Mesothelial cell of epicardium (in vitro differentiated cells): ENCODE measurements at places on chromosomes 1 and 21. TPM values are rescaled to one million over a fixed set of nuclear protein-coding genes. Genes with fewer than 3 reads are reported as not detected.
A peak's percentile ranks its signal among the peaks of the same experiment; 100 is the strongest.

- H3K27ac ChIP-seq, result no peak overlapping the region
- H3K4me3 ChIP-seq, result no peak overlapping the region
- H3K27me3 ChIP-seq, result no peaks in the 10 kb centered on the region
- no peak for DNase-seq
Measured at GRCh38 chr1:234696148-234696576, 86.2 kb upstream of the IRF2BP2 start.

DNA sequence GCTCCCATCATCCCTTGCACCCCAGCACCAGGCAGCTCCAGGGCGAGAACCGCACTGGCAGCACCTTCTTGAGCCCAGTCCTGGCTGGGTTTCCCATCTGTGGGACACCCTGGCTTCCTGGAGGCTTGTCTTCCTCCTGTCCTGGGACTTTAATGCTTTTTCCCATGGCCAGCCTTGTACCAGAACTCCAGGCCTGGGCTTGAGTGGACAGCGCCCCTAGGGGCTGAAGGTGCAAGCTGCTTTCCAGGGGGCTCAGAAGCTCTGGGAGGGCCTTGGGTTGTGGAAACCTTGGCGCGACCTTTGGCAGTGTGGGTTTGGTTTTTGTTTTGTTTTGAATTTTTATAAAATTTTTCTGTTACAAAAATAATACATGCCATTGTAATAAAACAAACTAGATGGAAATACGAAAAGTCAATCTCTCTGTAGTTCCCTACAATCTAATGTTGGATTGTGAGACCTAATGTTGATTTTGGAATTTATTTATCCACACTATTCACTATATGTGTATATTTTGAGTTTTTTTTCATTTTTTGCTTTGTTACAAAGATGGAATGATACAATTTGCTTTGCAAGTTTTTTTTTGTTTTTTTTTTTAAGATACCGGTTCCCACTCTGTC is 33.8 kb upstream of the RPL11 start:
- no peaks in the 10 kb centered on the region for H3K27me3 ChIP-seq
- peak; percentile 69 for DNase-seq
- no peaks in the 10 kb centered on the region for H3K4me1 ChIP-seq
- H3K4me3 ChIP-seq, result no peak overlapping the region
- H3K27ac ChIP-seq, result no peak overlapping the region
- no peaks in the 10 kb centered on the region for H3K36me3 ChIP-seq

GRCh38 chr21:26715878-26716506 is 129.2 kb downstream of the ADAMTS1 start:
- H3K4me1 ChIP-seq, result peaks cover 4% of the 10 kb centered on the region
- no peak overlapping the region for H3K27ac ChIP-seq
- H3K4me3 ChIP-seq, result no peak overlapping the region
- DNase-seq, result no peak
- H3K36me3 ChIP-seq, result no peaks in the 10 kb centered on the region

DNA sequence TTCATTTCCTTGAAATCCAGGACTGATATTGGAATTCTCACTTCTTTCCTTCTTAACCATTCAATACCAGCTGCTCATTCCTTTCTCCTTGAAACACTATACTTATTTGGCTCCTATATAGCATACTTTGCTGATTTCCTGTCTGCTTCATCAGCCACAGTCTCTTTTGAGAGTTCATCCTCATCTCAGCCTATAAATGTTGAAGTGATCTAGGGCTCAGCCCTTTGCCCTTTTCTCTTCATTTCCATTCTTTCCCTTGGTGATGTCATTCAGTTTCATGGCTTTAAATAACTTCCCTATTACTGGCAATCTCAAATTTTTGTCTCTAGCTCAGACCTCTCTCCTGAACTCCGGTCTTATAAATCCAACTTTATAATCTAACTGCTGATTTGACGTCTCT is 24.1 kb upstream of the RABGAP1L start:
- no peaks in the 10 kb centered on the region for H3K36me3 ChIP-seq
- no peak overlapping the region for H3K27ac ChIP-seq
- no peak for DNase-seq
- no peaks in the 10 kb centered on the region for H3K4me1 ChIP-seq
- H3K27me3 ChIP-seq, result no peaks in the 10 kb centered on the region
- H3K4me3 ChIP-seq, result no peak overlapping the region

DNA sequence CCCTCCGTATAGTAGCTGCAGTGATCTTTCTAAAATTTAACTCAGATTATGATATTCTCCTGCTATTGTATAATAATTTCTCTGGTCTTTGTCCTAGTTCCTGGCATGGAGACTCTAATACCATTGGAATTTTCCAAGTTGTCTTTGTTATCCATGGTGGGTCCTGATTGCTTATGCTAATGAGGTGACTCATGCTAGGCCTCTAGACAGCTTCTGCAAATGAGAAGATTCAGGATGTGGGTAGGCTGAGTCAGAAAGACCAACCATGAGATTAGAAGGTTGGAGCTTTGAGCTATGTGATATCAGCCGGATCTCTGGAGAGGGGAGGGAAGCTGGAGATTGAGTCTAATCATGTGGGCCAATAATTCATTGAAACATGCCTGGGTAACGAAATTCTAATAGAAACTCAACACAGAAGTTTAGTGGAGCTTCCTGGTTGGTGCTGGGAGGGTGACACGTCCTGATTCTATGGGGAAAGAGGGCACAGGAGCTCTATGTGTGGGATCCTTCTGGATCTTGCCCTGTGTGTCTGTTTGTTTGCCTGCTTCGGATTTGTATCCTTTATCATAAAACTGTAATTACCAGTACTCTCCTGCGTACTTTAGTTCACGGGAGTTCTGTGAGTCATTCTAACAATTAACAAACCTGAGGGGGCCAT is 73.2 kb upstream of the CNIH3 start:
- H3K36me3 ChIP-seq, result no peaks in the 10 kb centered on the region
- no peaks in the 10 kb centered on the region for H3K4me1 ChIP-seq
- DNase-seq, result no peak
- no peak overlapping the region for H3K27ac ChIP-seq

GRCh38 chr1:245091818-245092637 is 62.8 kb upstream of the KIF26B start:
- no peaks in the 10 kb centered on the region for H3K36me3 ChIP-seq
- H3K4me1 ChIP-seq, result peaks cover 6% of the 10 kb centered on the region
- H3K4me3 ChIP-seq, result no peak overlapping the region
- no peaks in the 10 kb centered on the region for H3K27me3 ChIP-seq
- H3K27ac ChIP-seq, result no peak overlapping the region

GRCh38 chr1:165645654-165646366 is 14.8 kb downstream of the MGST3 start:
- H3K36me3 ChIP-seq, result peaks cover 2% of the 10 kb centered on the region
- H3K27me3 ChIP-seq, result no peaks in the 10 kb centered on the region
- DNase-seq, result no peak
- H3K27ac ChIP-seq, result no peak overlapping the region
- H3K4me3 ChIP-seq, result no peak overlapping the region
- H3K4me1 ChIP-seq, result no peaks in the 10 kb centered on the region

- H3K4me3 ChIP-seq, result peak overlapping the region; percentile 13
- H3K4me1 ChIP-seq, result peaks cover 51% of the 10 kb centered on the region
Measured at GRCh38 chr1:53685272-53686051, 53.5 kb downstream of the GLIS1 start.

DNA sequence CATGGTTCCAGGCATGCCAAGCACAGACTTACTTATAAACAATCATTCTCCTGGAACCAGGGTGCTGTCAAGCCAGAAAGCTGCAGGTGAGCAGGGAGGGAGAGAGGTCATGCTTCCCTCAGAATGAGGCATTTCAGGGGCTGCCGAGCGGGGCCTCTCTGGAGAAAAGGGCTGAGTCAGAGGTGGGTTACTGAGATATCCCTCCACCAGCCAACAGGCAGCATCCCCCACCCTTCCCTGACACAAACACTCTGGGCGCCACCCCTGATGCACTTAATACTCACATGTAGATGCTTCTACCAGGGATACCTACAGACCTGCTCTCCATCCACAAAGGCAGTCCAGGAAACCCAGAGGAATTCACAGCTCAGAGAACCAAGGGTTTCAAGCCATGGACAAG is 13.1 kb downstream of the STK40 start:
- no peaks in the 10 kb centered on the region for H3K36me3 ChIP-seq
- H3K27me3 ChIP-seq, result no peaks in the 10 kb centered on the region
- no peak overlapping the region for H3K4me3 ChIP-seq
- H3K27ac ChIP-seq, result peak overlapping the region; percentile 93

DNA sequence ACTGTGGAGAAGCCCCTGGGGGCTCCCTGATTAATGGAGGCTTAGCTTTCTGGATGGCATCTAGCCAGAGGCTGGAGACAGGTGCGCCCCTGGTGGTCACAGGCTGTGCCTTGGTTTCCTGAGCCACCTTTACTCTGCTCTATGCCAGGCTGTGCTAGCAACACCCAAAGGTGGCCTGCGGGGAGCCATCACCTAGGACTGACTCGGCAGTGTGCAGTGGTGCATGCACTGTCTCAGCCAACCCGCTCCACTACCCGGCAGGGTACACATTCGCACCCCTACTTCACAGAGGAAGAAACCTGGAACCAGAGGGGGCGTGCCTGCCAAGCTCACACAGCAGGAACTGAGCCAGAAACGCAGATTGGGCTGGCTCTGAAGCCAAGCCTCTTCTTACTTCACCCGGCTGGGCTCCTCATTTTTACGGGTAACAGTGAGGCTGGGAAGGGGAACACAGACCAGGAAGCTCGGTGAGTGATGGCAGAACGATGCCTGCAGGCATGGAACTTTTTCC is 24.8 kb downstream of the PCSK9 start:
- H3K36me3 ChIP-seq, result peaks cover 21% of the 10 kb centered on the region
- no peak overlapping the region for H3K27ac ChIP-seq
- no peak overlapping the region for H3K4me3 ChIP-seq
- no peak for DNase-seq

- no peak for DNase-seq
- H3K27me3 ChIP-seq, result no peaks in the 10 kb centered on the region
- no peaks in the 10 kb centered on the region for H3K4me1 ChIP-seq
- H3K27ac ChIP-seq, result no peak overlapping the region
Measured at GRCh38 chr1:83499998-83500397, 498.9 kb downstream of the TTLL7 start.

DNA sequence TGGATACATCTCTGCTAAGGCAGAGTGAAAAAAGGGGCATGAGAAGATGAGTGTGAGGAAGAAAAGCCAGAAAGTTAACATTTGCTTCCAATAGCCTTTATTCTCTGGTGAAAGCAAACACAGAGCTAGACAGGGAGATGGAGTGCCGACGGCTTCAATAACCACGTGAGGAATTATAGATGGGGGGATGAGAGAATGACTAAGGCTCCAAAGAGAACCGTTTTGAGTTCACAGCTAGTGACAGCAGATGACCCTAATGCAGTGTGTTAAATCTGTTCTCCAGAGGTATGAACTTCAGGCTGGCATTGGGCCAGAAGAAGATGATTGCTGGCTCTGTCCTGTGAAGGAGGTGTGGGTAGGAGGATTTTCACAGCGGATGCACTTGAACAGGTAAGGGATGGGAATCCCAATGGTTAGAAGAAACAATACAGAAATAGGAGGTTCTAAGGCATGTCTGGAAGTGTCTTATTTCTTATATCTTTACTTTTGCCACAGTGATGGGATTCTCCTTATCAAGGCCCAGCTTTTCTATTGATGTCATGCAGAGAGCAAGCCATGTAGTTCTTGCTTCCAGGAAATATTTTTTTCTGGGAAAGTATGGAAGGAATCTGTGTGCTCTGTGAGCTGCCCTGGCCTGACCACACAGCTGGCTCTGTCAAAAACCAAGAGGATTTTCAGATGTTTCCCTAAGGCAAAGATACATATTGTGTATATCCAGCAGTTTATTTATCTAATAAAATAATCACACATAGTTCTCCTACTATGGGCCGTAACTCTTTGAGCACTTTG is 573.8 kb downstream of the LTN1 start:
- H3K27me3 ChIP-seq, result no peaks in the 10 kb centered on the region
- peaks cover 9% of the 10 kb centered on the region for H3K4me1 ChIP-seq
- no peak for DNase-seq
- H3K4me3 ChIP-seq, result no peak overlapping the region
- no peaks in the 10 kb centered on the region for H3K36me3 ChIP-seq

GRCh38 chr1:234960722-234961455 is 167.7 kb downstream of the TOMM20 start:
- DNase-seq, result no peak
- H3K27ac ChIP-seq, result peak overlapping the region; percentile 98
- H3K4me3 ChIP-seq, result no peak overlapping the region
- no peaks in the 10 kb centered on the region for H3K27me3 ChIP-seq
- H3K36me3 ChIP-seq, result no peaks in the 10 kb centered on the region

TMEM53 gene
- 8.9 to 9.9 TPM (median 9.8 TPM) in 3 replicates for total RNA-seq

LHX8 gene
- 0.20 to 0.36 TPM (median 0.20 TPM) in 3 replicates for total RNA-seq

CTSS gene
- total RNA-seq, result 2.1 to 3.1 TPM (median 2.6 TPM) in 3 replicates

TEX38 gene
- 0.42 to 0.57 TPM (median 0.49 TPM) in 3 replicates for total RNA-seq

HTR6 gene
- 0.11 to 0.24 TPM (median 0.11 TPM) in 3 replicates for total RNA-seq

ERICH3 gene
- total RNA-seq, result not detected in 3 replicates

KRTAP19-8 gene
- total RNA-seq, result not detected in 3 replicates

PPP1R15B gene
- total RNA-seq, result 56.2 to 57.5 TPM (median 57.5 TPM) in 3 replicates

HENMT1 gene
- 6.7 to 8.5 TPM (median 6.7 TPM) in 3 replicates for total RNA-seq

TAL1 gene
- 0.09 to 0.24 TPM in 2 of 3 replicates, not detected in the other for total RNA-seq
